Renal cortical epithelial cell (primary cell): ENCODE measurements at places on chromosomes 5 and 9. TPM values are rescaled to one million over a fixed set of nuclear protein-coding genes. Genes with fewer than 3 reads are reported as not detected.
A peak's percentile ranks its signal among the peaks of the same experiment; 100 is the strongest.

DNA sequence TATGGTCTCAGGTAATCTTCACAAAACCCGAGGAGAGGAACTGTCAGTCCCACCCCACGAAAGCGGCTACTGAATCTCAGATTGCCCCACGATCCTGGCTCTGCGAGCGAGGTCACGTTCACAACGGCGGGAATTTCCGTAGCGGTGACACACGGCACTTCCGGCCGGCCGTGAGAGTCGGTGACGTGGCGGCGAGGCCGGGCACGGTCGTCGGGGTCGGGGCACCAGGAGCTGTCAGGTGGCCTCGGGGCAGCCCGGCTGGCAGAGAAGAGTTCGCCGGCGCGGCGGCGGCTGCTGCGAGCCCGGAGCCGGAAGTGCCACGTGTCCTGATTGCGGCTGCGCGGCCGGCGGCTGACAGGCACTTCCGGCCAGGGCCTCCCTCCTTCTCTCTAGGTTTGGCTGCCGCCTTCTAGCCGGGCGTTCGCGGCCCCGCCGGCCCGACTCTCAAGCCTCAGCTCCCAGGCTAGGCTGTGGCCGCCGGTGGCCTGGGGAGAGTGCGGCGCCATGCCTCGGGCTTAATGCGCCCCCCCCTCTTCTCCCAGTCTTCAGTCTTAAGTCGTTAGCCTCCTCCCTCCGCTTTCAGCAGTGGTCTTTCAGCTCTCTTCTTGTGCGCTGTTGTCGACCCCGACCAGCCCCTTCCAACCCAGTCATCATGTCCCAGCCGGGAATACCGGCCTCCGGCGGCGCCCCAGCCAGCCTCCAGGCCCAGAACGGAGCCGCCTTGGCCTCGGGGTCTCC, at the start of gene SEC24A:
TSS of gene SEC24A (plus strand) at position 361 of the 738 bp plus-strand sequence. CDS start at position 653, 292 bp downstream.
- peak; percentile 71 for DNase-seq

GRCh38 chr5:143449772-143450171, 46.3 kb upstream of the NR3C1 start:
- DNase-seq = no peak

DNA sequence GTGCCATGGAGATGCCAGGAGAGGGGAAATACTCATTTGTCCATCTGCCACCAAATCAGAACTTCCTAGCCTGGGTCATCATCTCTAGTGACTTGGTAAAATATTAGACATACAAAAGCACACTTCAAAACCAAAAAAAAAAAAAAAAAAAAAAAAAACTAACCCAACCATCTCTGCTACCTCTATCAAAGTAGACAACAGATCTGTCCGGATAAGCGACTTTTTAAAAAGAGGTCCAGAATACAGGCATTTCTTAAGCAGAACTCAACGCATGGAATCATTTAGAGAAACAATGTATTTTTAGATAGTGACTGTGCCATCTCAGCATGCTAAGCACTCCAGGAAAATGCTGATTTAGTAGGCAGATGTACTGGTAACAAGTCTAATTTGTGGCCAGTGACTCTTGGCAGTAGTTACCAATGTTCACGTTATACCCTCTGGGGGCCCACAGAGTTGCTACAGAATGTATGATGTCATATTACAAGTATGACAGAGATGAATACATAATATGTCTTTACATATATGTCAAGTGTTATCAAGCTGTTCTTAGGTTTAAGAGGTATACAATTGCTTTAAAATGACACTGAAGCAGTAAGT, 107.8 kb downstream of the SMIM23 start:
- no peak for DNase-seq

GRCh38 chr5:80676706-80677105, 21.9 kb upstream of the DHFR start:
- no peak for DNase-seq

- no peak for DNase-seq
These were observed 25.3 kb upstream of the SLC31A2 start for GRCh38 chr9:113125386-113126035.

GRCh38 chr9:113898596-113898995, 22.5 kb downstream of the ZNF618 start:
- DNase-seq = peak; percentile 80

- DNase-seq = no peak
These were observed 42.9 kb upstream of the TRIM32 start for GRCh38 chr9:116644091-116644688.

HTR1A gene
- total RNA-seq = 0.35 TPM in 1 of 2 replicates, not detected in the other

SH2D3C gene
- total RNA-seq = 0.05 and 0.17 TPM in 2 replicates

- DNase-seq = no peak
These were observed 656 bp downstream of the CEP78 start for GRCh38 chr9:78236551-78236910.

DNA sequence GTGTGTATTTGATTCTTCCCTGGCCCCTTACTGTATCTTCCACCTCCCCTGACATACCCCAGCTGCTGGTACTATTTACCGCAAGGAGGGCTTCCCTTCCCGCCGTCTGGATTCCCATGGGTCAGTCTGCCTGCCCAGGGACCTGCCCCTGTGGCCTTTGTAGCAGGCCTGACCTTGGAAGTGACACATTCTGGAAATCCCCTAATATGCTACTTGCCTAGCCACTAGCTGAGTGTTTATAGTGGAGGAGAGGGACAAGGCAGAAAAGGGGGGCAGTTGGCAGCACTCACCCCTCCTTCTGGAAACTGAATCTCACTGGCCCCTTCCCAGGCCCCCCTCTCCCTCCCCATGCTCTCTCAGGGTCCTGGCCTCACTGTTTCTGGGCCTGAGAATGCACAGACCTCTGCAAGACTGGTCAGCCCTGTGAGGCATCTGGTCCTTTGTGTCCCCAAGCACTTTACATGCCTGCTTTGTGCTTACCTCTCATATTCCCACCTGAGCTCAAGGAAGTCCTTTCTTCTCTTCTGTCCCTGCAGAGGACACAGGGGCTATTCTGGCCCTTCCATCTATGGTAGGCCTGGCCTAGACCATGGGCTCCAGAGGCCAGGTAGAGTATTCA, 8.2 kb upstream of the CCL21 start:
- DNase-seq = peak; percentile 10

SLC6A7 gene
- total RNA-seq = not detected in 2 replicates

FOXD4L6 gene
- 0.10 and 0.17 TPM in 2 replicates for total RNA-seq

FAM221B gene
- not detected in 2 replicates for total RNA-seq
